Regular cardiac myocyte (primary cell): ENCODE measurements at places on chromosomes 1 and 21. TPM values are rescaled to one million over a fixed set of nuclear protein-coding genes. Genes with fewer than 3 reads are reported as not detected.

Gene DNAH14
- 8.5 and 10.2 TPM in 2 replicates for total RNA-seq

Gene AQP10
- total RNA-seq = 0.19 and 0.56 TPM in 2 replicates

Gene WDR64
- total RNA-seq = not detected in 2 replicates

Gene ZBTB8A
- total RNA-seq = 4.6 and 7.0 TPM in 2 replicates

Gene FYB2
- total RNA-seq = not detected in 2 replicates

Gene GPR37L1
- total RNA-seq = not detected in 2 replicates

Gene CD48
- not detected in 2 replicates for total RNA-seq

Gene RPTN
- under 0.01 TPM in 2 replicates for total RNA-seq

Gene RNU1-3
- total RNA-seq = under 0.01 TPM in 2 replicates

Gene KIF17
- total RNA-seq = 1.3 and 5.1 TPM in 2 replicates

Gene RPRD2
- total RNA-seq = 5.0 and 6.5 TPM in 2 replicates

Gene LCE3D
- not detected in 2 replicates for total RNA-seq

Gene ATP6V1G3
- not detected in 2 replicates for total RNA-seq

Gene FCRL6
- total RNA-seq = not detected in 2 replicates

Gene DMRTA2
- total RNA-seq = under 0.01 TPM in 1 of 2 replicates, not detected in the other
